Foreskin keratinocyte (primary cell): ENCODE measurements at places on chromosomes 13 and 19. TPM values are rescaled to one million over a fixed set of nuclear protein-coding genes. Genes with fewer than 3 reads are reported as not detected.
A peak's percentile ranks its signal among the peaks of the same experiment; 100 is the strongest.

GRCh38 chr13:91531646-91532045 lies 133.2 kb downstream of the GPC5 start:
- no peak for DNase-seq

DNA sequence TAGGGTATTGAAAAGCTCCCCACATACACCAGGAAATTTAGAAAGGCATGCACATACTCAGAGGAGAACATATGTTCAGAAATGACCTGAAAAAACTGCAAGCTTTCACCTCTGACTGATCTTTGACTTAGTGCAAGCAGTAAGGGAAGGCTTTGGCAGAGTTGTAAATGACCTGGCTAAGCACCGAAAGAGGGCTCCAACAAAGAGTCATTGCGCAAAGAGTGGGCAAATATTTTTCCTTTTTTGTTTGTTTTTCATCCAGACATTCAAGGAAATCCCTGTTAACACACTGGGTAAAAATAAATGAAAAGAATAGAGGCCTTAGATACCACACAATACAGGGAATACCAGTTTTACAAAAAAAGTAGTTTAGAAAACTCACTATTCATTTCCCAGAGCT lies 5.2 kb upstream of the ZNF233 start:
- no peak for DNase-seq

DNA sequence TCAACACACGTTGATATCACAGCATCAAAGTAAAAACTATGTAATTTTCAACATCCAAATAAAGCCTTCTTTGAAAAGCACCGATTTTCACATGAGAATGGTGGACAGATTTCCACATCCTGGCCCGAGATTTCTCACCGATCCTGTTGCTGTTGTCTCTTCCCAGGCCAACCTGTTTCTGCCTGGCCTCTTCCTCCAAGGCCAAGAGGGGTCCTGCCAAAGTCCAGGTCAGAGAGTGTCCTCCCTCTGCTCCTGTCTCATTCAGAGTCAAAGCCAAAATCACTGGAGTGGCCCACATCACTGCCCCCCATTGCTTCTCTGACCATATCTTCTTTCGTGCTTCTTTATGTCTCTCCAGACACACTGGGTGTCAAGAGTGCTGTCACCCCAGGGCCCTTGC lies 49.5 kb downstream of the CHST8 start:
- no peak for DNase-seq

- peak; percentile 12 for DNase-seq
Measured at GRCh38 chr19:15378534-15379082, 979 bp downstream of the AKAP8 start.

DNA sequence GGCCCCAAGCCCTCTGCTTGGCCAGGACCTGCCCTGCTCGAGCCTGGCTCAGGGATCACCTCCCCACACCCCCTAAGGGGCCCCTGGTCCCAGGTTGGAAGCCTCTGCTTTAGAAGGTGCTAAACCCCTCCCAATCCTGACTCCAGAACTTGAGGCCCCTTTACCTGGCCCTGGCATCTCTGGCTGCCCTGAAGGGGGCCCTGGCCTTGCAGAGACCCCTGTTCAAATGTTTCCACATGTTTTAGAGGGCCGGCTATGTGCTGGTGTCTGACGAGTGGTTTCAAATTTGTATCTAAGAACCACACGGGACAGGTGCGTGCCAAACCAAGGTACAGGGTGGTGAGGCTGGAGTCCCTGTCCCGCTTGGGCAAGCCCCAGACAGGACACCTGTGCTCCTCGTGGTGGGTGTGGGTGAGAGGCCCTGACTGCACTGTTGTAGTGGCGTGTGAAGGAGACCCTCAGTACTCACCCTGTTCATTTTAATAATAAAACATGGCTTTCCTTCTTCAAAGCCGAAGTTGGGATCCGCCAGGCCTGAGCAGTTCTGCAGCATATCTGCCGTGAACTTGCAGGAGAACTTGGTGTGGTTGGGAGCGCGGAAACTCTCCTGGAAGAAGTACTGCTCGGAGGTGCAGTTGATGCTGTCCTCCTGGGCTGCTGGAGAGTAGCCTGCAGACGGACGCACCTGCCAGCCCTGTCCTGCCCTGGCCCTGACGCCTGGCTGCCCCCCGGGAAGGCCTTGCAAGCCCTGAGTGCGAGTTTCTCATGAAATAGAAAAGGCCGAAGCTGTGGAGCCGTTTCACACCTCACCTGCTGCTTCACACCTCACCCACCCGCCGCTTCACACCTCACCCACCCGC lies 5.4 kb downstream of the ATP4B start:
- DNase-seq: no peak

- DNase-seq: no peak
Measured at GRCh38 chr19:4930664-4931063, 21.4 kb downstream of the UHRF1 start.

DNA sequence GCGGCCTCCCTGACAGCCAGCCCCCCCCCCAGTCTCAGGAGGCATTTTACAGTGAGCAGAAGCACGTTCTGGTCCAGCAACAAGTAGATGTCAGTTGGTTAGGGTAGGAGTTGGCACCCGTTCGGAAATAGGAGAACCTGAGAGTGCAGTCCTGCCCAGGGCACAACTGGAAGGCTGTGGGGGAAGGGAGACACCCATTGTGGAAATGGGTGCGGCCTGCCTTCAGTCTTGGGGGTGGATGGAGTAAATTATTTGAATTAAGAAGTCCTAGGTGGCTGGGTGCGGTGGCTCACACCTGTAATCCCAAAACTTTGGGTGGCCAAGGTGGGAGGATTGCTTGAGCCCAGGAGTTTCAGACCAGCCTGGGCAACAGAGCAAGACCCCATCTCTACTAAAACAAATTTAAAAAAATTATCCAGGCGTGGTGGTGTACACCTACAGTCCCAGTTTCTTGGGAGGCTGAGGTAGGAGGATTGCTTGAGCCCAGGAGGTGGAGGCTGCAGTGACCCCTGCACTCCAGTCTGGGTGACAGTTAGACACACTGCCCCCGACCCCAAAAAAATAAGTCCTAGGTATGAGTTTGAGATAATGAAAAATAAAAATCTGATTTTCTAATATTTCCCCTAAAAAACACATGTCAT lies 1.2 kb downstream of the CIRBP start:
- DNase-seq: no peak

- no peak for DNase-seq
Measured at GRCh38 chr13:41621716-41622431, 164.5 kb downstream of the RGCC start.

GRCh38 chr19:40641281-40641680 lies 40.1 kb downstream of the LTBP4 start:
- DNase-seq: no peak

ZNF837 gene
- total RNA-seq: 0.78 and 1.2 TPM in 2 replicates

SLC46A3 gene
- 10.1 and 12.6 TPM in 2 replicates for total RNA-seq

ZNF723 gene
- not detected in 2 replicates for total RNA-seq

PIH1D1 gene
- total RNA-seq: 83.6 and 92.8 TPM in 2 replicates
